ENCODE measurements at places on chromosomes 5 and 9. TPM values are rescaled to one million over a fixed set of nuclear protein-coding genes. Genes with fewer than 3 reads are reported as not detected.

- DNase-seq = no peak
Measured at GRCh38 chr9:34744295-34745221, 34.6 kb upstream of the CCL21 start.

HAVCR2 gene
- 1.4 TPM for total RNA-seq

OR1N2 gene
- total RNA-seq = not detected

GRCh38 chr9:16484744-16485143 is 385.7 kb downstream of the BNC2 start:
- DNase-seq = no peak

DNA sequence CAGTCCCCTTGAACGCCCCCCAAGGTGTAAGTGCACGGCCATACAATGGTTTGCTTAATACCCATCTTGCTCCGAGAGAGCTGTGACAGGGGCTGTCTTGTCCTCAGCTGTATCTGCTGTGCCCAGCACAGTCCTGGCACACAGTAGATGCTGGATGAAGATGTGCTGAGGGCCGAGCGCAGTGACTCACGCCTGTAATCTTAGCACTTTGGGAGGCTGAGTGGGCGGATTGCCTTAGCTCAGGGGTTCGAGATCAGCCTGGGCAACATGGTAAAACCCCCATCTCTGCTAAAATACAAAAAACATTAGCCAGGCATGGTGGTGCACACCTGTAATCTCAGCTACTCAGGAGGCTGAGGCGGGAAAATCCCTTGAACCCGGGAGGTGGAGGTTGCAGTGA is 53.6 kb downstream of the C9orf50 start:
- no peak for DNase-seq

SPINK13 gene
- not detected for total RNA-seq

SOWAHA gene
- total RNA-seq = not detected

GRCh38 chr9:85349046-85349445 is 392.7 kb downstream of the AGTPBP1 start:
- DNase-seq = no peak

- no peak for DNase-seq
Measured at GRCh38 chr9:123399803-123400378, 43.9 kb downstream of the CRB2 start.

SEMA4D gene
- 399 TPM for total RNA-seq

GRCh38 chr9:35164711-35165110 is 2.9 kb downstream of the UNC13B start:
- DNase-seq = no peak

DNA sequence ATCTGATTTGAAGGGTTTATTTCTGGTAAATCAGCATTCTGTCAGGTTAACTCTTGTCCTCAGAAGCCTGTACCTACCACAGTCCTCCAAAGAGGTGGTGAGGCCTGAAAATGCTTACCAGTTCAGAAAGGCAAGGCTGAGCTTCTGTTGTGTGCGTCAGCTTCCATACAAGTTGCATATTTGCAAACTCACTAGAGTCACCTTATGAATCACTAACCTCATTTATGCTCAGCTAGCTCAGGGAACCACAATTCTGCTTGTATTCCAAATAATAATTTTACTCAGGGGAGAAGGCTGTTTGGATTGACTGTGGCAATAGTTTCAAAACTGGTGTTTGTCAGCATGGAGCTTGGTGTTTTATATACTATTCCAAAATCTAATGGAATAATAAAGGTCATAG is 355.1 kb upstream of the RFX3 start:
- DNase-seq = no peak

DNA sequence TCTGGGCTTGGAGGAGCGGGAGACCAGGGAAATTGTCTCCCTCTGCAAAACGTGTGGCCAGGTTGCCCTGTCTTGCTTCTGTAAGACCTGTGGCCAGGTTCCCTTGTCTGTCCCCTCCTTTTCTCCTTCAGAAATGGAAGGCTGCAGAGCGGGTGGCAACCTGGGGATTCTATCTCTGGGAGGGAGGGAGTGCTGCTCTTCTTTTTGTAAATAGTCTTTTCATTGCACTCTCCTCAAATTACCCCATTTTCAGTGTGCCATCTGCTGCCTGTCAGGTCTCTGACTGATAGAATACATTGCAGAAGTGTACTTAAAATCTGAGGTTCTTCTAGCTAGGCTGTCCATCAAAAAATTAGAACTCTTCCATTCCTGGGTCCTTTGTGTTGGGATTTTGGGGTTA is 126.0 kb downstream of the GABRB2 start:
- DNase-seq = no peak

GRCh38 chr5:16685069-16685468 is 68.3 kb upstream of the RETREG1 start:
- DNase-seq = no peak

GRCh38 chr5:66248874-66249273 is 104.8 kb downstream of the SREK1 start:
- no peak for DNase-seq

GRCh38 chr5:84299959-84300358 is 84.7 kb downstream of the EDIL3 start:
- no peak for DNase-seq

- no peak for DNase-seq
Measured at GRCh38 chr5:41181691-41182564, 31.4 kb downstream of the C6 start.

ANKRD20A1 gene
- total RNA-seq = 1.6 TPM

DNA sequence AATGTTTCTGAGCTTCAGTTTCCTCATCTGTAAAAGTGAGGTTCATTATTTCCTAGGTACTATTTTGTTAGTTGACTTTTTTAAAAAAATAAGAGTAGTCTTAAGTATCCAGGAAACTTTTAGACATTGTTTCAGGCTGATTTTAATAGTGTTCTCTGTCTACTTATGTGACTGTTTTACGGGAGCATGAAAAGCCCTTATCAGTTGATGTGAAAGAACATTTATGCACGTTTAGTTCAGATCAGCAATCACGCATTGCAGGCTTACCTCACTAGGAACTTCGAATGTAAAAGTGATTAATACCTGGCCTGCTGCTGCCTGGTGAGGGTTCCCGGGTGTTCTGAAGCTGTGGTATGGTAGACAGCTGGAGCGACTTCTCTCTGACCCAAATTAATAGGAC is 8.1 kb downstream of the SNX18 start:
- no peak for DNase-seq

GRCh38 chr9:110911659-110912418 is 126.4 kb downstream of the LPAR1 start:
- no peak for DNase-seq

DNA sequence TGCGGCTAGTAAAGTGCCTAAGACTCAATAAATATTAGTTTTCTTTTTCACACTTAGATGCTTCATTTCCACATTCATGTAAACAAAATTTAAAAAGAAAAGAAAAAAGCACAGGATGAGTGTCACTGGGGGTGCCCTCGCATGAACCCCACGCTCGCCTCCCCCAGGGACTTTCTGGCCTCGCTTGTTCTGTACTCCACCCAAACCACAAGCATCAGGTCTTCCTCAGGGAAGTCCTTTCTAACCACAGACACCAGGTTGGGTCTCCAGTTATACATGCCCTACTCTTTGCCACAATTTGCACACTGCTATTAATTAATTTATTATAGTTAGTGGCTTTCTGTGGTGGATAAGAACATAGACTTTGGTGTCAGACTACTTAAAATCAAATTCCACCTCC is 92.4 kb downstream of the RORB start:
- no peak for DNase-seq

CERCAM gene
- total RNA-seq = 0.31 TPM

GRCh38 chr5:64980176-64980575 is 211.4 kb downstream of the CWC27 start:
- DNase-seq = no peak

DNA sequence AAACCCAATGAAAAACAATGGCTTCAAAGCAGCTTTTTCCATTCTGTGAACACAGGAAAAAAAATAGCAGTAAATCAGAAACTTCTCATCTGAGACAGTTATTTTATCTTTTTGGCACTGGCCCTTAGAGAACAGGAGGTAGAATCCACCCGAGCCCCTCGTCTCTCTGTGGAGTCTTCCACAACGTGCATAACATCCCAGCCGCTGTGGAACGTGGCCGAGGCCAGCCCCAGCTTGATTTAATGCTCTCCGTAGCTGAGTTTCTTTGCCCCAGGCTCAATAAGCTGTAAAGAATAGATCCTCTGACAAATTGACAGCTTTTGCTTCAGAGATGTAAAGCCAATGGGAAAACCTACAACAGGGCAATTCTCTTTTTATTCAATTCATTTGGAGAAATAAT is 107.9 kb upstream of the DAP start:
- DNase-seq = no peak

DPP7 gene
- 349 TPM for total RNA-seq

DNA sequence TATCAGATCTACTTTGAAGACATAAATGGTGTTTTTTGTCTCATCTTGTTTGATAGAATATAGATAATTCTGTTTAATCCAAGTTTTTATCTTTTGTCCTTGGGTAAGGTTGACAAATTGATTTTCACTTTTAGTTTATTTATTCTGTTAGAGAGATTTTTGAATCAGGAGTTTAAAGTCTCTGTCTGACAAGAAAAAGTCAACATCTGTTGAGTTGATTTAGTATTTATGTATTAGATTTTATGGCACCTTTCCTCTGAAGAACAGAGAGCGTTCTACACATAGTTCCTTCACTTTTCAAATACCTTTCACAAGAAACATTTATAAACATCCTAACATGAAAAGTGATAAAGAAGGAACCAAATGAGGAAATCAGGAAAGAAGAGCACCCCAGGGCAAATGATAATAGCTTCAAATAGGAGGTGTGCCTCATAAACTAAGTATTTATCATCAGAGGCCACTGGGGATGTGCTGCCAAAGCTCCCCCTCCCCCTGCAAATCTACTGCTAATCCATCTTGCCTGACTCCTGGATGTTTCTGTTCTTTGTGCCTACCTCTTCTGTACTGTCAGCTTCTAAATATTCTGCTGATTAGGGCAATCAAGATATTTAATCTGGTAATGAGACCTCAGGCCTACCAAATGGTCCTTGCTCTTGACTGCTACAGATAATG is 457.7 kb upstream of the CHD1 start:
- no peak for DNase-seq

FOXI1 gene
- 0.28 TPM for total RNA-seq

DNA sequence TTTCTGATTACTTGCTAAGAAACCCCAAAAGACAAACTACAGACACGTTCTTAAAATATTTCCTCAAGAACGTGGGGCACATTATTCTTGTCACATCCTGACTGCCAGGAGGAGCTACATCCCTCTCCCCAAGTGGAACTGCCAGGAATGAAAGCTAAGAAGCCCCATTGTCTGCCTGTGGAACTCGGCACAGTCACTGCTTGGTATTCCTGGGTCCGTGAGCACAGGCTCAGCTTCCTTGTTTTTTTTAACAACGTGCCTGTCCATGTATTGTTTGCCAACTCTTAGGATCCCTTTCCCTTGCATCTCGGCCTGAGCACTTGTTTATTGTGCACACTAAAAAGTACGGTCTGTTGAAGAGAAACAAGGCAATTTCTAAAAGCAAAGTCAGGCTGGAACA is 47.0 kb upstream of the SELENOP start:
- DNase-seq = no peak

DNA sequence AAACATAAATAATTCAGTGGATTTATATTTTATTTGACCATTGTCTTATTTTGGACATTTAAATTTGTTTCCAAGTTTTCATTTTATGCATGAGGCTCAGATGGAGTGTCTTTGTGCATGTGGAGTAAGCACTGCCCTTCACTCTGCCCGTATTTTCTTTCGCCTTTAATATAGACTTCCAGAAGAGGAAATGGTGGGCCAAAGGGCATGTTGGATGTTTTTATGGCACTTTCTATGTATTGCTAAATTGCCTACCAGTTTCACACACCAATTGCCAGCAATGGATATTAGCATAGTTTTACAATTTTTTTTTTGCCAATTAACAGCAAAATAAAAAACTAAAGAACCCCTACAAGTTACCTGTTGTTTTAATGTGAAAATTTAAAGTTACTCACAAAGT is 38.4 kb downstream of the ZSWIM6 start:
- no peak for DNase-seq

- DNase-seq = no peak
Measured at GRCh38 chr5:57804007-57804444, 321.4 kb upstream of the ACTBL2 start.

DMRT2 gene
- total RNA-seq = not detected

GRCh38 chr5:76283670-76284069 is 119.4 kb upstream of the IQGAP2 start:
- DNase-seq = no peak

GRCh38 chr9:98255061-98255577 is 330 bp downstream of the TBC1D2 start:
- no peak for DNase-seq

GRCh38 chr5:95600557-95600956 is 19.3 kb upstream of the GPR150 start:
- no peak for DNase-seq

GRCh38 chr9:83988411-83988810 is 7.8 kb downstream of the RMI1 start:
- DNase-seq = no peak

DNA sequence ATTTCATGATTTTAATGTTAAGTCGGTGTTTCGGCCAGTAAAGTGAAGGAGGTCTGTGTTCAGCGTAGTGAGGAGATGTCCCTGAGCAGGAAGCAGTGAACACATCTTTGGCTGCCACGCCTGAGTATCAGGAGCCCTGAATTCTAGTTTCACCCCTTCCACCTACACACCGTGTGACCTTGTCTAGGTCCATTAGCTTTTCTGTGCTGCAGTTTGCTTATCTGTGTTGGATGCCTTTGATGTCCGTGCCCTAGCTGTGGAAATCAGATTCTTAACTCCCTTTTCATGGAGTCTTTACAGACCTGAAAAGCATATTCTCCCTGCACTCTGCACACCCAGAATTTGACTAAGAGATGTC is 601 bp downstream of the FBXO38 start:
- no peak for DNase-seq

THOC3 gene
- 25.5 TPM for total RNA-seq

DRD1 gene
- not detected for total RNA-seq

DNA sequence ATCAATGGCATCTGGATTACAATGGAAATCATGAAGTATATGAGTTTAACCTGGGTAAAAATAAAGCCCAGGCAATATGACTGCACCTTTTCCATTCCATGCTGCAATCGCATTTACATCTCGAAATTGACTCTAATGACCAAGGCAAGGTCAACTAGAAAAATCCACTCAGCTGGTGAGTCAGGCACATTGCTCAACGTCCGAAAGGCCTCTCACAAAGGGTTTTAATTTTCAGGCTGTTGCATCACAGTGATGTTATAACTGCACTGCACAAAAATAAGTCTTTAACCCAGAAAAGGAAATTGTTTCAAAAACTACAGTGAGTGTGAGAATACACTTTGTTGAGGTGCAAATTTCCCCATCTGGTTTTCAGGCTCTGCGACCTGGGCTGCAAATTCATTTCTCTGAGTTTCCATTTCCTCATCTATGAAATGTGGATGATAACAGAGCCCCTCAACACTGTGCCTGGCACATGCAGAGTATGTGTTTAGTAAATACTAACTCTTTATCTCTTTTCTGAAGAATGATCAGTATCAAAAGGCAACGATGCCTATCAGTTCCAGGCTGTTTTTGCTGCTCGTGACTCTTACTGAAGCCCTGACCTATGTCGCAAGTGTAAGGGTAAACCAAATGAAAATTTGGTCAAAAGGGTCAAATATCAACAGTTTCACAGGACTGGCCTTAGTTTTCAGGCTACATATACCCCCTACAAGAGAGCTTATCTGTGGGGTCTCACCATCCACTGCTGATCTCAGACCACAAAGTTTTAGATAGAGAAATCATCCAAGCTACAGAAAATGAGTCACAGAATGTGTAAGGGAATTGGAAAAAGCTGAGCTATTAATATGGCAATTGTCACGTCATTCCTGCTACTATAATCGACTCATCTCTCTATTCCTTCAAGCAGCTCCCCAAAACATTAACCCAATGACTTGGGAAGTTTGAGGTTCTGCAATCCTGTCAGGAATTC is 4.1 kb downstream of the NFIL3 start:
- no peak for DNase-seq
